ENCODE measurements at places on chromosomes 5 and 9.

GRCh38 chr5:64818245-64818644 lies 49.5 kb downstream of the CWC27 start:
- no peak for DNase-seq

DNA sequence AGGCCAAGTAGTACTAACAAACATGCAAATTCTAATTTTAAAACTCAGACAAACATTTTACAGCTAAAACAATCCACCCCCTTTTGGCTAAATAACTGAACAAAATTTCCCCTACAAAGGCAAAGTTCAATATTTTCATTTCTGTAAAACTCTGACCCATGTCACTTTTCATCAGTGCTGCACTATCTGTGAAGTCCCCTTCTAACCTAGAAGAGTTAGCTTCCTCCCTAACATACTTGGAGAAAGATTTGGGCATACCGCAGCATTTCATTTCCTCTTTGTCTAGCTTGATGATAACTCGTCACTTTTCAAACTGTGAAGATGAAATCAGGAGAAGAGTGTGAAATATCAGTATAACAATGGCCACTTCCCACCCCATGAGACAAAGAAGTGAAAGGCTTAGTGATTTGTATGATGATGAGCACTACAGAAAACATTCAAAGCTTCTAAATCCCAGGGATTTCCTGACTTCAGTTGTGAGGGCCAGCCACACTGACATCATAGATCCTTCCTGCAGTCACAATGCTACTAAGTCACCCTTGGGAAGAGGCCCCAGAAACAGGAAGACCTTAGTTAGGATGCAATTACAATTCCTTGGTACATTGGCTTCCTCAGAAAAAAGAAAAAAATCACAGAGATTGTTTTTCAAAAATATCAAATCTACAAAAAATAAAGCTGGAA lies at the start of gene FAM81B:
Gene FAM81B (plus strand): TSS at position 555 of the 681 bp plus-strand sequence. CDS start 24 bp downstream, at position 579.
- peak; percentile 23 for DNase-seq

- no peak for DNase-seq
These were observed 24.7 kb downstream of the TBC1D2 start for GRCh38 chr9:98230789-98231188.

GRCh38 chr5:181191526-181192336 lies 13.3 kb downstream of the TRIM7 start:
- peak; percentile 96 for DNase-seq

DNA sequence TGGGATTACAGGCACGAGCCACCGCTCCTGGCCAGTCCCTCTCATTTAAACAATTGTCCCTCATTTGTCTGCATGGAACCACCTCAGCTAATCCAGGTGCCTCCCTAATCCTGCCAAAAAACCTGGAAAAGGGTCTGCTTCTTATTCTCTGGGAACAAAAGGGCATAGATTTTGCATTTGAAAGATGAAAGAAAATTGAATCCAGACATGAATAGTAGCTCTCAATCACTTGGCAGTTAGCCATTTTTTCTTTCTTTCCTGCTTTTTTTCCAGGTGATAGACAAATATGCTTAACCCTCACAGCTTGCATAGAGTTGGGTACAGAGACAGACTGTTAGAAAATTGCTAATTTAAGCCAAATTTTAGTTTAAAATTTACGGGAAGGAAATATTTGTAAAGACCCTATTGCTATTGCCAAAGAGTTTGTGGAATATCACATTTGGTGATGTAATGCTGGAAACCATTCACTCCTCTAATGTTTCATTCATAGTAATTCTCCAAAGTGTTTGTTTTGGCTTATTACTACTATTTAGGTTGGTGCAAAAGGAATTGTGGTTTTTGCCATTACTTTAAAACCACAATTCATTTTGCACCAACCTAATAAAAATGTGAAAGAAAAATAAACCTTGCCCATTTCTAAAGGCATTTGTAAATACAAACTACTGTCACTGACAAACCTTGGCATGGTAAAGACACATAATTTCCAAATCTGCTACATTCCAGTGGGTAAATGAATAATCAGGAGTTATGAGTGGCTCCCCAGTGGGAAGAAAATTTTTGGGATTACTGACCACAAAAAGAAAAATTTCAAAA lies 80.5 kb upstream of the JAK2 start:
- peak; percentile 67 for DNase-seq

DNA sequence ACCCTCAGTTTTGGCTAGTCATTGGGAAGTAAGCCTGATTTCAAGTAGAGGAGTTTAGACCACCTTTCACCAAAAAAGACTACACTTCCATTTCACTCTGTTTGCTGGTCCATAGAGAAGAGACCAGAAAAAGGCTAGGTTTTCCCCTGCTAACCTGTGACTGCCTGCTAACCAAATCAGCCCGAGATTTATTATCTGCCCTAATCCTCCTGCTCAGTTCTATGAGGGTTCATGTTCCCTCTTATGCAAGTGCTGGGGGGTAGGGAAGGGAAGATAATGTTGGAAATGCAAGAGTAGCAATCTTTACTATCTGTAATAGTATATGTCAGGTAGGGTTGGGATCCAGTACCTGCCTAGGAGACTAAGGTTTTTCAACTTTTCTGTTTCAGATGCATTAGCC lies 51.6 kb upstream of the CCNG1 start:
- no peak for DNase-seq

DNA sequence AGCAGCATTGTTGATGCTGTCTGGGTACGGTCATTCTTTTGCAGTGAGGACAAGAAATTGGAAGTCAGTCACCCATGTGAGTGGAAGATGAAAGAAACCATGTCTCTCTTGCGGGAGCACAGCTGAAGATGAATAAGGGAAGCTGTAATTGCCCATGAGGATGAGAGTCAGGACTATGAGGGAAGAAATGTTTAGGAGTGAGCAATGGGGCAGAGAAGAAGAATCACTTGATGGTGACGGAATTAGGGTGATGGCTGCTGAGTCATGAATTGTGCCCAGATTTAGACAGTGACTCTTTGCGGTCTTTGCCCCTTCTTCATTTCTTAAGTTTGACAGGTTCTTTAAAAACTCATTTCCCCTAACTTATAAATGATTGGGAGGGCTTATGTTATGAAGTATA lies 183.3 kb downstream of the MAST4 start:
- DNase-seq = peak; percentile 6

DNA sequence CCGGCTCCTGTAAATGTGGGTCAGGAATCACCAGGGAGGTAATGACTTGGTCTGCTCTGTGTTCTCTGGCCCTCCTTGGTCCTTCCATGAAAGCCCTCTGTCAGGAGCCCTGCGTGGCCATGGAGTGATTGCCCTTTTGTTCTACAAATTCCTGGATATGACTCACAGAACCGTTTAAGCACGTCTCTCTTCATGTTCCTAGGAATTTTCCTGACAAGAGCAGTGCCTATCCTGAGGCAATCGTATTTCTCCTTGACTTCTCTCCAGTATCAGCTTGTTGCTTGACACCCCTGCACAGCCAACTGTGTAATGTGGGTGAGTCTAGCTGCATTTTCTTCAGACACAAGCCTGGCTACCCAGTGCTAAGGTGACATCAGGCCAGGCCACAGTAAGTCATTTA lies 274.3 kb upstream of the ZNF462 start:
- DNase-seq = peak; percentile 77

DNA sequence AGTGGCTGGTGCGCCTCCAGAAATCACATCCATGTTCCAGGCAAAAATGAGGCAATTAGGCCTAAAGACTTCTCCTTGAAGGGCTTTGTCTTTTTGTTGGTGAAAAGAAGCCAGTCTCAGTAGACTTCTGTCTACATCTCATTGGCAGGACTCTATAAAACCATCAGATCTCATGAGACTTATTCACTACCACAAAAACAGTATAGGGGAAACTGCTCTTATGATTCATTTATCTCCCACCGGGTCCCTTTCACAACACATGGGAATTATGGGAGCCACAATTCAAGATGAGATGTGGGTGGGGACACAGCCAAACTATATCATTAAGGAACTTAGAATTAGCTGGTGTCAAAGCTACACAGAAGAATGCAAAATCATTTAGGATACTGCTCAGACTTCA lies 77.7 kb upstream of the SNX2 start:
- peak; percentile 55 for DNase-seq

- no peak for DNase-seq
These were observed 37.7 kb upstream of the HMCN2 start for GRCh38 chr9:130227833-130228232.

GRCh38 chr5:50666261-50667022 lies at the start of gene PARP8:
TSS of gene PARP8 (plus strand) at chr5:50666637. CDS start at chr5:50667096, 459 bp downstream.
- peak; percentile 47 for DNase-seq

GRCh38 chr5:40141896-40142295 lies 537.8 kb upstream of the PTGER4 start:
- no peak for DNase-seq

GRCh38 chr9:86947146-86948073 lies at the start of gene GAS1:
TSS of gene GAS1 (minus strand) at chr9:86947506. CDS start at chr9:86946779, 727 bp downstream.
- DNase-seq = peak; percentile 98

- peak; percentile 70 for DNase-seq
These were observed 25.7 kb downstream of the PCDHGC5 start for GRCh38 chr5:141514330-141515133.

DNA sequence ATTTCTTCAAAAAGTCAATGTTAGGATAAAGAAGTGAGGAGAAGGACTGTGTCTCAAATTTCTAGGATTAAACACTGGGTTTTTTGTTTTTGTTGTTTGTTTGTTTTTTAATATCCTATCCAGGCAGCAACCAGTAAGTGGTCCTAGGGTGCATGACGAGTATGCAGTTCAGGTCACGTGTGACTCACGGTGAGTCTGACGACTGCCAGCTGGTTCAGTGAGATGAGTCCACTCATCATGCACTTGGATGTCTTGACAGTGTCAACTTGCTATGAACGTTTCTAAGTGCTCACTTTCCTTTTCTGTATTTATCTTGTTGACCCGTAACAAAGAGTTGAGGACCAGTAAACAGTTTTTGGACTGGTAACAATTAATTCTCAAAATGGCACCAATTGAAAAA lies 32.7 kb downstream of the ATG10 start:
- DNase-seq = peak; percentile 6

- DNase-seq = no peak
These were observed 122.9 kb downstream of the CAVIN4 start for GRCh38 chr9:100700689-100701318.

DNA sequence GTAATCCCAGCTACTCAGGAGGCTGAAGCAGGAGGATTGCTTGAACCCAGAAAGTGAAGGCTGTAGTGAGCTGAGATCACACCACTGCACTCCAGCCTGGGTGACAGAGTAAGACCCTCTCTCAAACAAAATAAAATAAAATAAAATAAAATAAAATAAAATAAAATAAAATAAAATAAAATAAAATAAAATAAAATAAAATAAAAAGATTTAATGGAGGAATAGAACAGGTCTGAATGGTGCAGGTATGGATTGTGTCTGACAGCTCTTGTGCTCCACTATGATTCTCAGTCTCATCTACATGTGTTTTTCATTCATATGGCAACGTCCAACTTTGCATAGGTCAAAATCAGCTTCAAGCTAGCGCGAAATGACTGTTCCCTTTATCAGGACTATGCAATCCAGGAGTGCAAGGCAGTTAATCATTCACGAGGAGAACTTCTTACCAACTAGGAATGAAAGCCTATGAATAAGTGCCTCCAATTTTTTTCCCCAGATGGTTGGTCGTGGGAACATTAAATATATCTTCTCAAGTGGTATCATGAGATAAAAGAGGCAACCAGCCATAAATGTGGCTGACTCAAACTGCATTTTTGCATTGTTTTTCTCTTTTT lies 1392.3 kb upstream of the CDH9 start:
- peak; percentile 4 for DNase-seq

DNA sequence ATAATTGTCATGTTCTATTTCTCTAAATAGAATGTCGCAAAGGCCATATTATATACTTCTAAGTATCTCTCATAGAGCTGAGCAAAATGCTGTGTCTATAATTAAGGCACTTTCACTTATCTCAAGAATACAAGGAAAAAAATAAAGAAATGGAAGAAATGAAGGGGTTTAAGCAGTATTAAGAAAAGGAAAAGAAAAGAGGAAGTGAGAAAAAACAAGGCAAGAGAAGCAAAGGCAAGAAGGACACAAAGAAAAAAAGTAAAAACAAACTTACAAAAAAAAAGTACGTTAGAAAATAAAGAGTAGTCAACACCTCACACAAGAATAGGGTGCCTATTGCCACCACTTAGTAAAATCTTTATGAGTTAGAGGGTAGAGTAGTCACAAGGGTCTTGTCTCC lies 506.2 kb downstream of the GABRG2 start:
- no peak for DNase-seq

DNA sequence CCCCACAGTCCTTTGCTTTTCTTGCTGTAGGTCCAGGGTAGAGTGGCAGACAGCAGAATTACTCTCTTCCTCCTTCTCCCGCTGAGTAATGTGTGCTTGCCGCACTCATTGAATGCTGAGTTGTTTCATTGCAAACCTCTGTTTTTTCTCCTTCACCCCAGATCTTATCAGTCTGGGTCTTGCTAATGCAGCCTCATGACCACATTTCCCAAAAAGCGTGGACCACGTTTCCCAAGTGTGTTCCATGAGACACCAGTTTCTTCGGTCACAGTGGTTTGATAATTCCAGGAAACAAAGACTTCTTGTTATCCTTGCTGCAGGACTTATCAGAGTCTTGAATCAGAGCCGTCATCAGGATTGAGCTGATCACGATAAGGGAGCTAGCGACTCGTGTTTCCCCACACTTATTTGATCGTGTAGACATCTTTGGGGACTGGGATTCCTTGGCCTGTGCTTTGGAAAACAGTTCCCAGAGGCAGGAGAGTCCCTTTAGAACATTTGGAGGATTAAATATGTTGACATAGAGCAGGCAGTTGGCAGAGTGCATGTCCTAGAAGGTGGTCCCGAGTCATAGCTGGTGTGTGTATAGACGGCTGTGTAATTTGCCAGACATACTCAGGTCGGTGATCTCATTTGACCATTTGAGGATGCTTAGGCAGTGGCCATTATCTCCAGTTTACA lies 4.4 kb downstream of the LRRC8A start:
- no peak for DNase-seq

GRCh38 chr9:109143881-109144562 lies 23.0 kb downstream of the FRRS1L start:
- peak; percentile 5 for DNase-seq

- no peak for DNase-seq
These were observed 25.9 kb downstream of the CFAP90 start for GRCh38 chr5:7824995-7825394.

- DNase-seq = no peak
These were observed 130.8 kb downstream of the GDNF start for GRCh38 chr5:37709020-37709419.

DNA sequence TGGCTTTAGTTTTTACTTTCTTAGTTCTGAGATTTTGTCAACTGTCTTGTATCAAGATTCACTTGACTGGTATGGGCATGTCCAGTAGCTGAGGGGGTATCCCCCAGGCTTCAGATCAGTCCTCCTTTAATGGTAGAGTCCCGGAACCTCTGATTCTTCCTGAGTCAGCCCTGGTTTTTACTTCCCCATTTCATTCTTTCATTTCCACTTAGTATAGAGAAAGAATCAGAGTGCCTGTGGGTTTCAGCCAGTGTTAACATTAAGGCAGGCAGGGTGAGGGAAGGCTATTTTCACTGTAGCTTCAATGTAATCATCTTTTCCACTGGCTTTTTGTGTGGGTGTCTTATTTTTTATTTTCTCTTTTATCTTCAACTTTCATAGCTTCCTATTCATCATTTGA lies 8.3 kb upstream of the COMMD10 start:
- no peak for DNase-seq

GRCh38 chr9:82024908-82025307 lies 36.3 kb downstream of the SPATA31D1 start:
- DNase-seq = no peak

Data from fibroblast of skin of abdomen (primary cell).